ENCODE measurements at places on chromosomes 6 and 20.
A peak's percentile ranks its signal among the peaks of the same experiment; 100 is the strongest.

DNA sequence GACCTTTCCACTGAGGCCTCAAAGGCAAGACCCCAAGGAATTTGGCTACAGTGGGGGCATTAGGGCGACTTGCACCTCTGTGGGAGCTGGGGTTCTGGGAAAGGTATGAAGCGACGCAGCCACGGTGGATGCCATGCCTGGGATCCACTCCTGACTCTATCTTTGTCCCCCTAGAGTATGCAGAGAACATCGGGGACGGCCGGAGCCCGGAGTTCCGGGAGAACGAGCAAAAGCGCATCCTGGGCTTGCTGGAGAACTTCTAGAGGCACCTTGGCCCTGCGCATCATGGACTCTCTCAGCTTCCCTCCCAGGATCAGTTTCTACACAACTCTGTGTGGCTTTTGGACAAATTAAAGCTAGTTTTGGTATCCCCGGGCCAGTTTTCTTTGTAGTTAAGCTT lies 31.2 kb upstream of the VSTM2L start:
- no peak for DNase-seq

DNA sequence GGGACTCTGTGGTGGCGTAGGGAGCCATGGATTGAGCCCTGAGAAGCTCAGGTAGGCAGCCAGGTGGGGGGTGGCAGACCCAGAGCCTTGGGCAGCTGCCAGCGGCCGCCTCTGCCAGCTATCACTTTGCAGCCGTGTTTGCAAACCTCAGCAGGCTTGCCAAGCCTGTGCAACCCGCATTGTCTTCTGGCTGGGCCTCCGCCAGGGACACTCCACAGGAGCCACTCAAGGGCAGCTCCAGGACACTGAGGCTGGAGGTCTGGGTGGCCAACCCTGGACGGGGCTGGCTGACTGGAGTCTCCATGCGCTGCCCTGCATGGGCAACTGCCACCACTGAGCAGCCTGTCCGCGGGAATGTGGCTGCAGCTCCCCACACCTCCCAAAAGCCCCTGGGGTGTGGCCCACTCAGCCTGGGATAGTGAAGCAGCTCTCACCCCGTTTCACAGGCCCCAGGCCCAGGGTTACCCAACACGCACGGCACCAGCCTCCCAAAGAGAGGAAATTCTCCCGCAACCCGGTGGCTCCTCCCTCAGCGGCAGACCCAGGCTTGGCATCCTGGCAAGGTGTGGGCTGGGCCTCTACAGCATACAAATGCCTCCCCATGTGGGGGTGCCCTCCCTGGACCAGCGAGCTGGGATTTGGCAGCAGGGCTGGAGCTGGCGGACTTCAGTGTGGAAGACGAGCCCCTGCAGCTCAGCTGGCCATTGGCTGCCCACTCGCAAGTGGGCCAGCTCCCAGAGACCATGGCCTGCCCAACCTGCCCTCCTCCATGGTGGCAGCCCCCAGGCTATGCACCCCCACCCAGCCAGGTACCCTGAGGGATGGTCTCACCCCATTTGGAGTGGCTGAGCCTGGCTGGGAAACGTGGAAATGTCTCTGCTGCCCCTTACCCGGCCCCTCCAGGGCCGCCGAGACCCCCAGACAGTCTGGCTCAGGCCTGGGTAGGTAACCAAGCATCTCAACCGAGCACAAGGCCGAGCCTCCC lies 2.9 kb downstream of the CHRNA4 start:
- DNase-seq: no peak

DNA sequence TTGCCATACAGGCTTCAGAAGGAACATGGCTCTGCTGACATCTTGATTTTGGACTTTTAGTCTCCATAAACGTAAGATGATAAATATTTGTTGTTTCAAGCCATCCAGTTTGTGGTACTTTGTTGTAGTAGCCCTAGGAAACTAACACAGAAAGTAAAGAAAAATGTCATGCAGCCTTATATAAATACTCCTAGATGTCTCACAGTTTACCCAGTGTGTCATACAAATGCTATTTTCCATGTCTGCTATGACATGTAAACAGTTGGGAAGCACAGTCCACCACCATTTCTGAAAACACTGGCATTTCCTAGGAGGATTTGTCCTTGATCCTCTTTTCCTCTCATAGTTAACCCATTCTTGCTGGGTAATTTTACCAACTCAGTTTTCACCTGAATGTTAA lies 30.6 kb upstream of the ME1 start:
- DNase-seq: no peak

- DNase-seq: peak; percentile 95
These were observed 802.9 kb downstream of the MAFB start for GRCh38 chr20:39885975-39886649.

- no peak for DNase-seq
These were observed 31.2 kb upstream of the HMGA1 start for GRCh38 chr6:34205466-34205865.

DNA sequence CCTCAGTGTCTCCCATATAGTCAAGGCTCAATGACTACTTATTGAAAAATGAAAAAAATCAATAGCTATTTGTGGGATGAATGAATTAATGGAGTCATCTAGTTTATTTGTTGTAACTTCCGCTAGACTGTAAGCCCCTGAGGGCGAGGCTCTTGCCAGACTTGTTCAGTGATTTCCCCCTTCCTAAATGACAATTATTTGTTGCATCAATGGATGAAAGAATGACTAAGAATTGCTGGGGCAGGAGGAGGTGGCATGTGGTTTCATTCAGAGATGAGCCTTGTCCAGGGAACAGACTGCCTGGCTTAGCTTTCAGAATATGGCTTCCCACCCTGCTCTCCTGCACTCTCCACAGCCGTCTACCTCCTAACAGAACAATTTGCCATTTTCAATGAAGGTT lies 1.1 kb upstream of the PRELID3B start:
- DNase-seq: no peak

Measured in choroid plexus epithelial cell (primary cell).